NCI-H460 (cell line): ENCODE measurements at places on chromosomes 2 and 18. TPM values are rescaled to one million over a fixed set of nuclear protein-coding genes. Genes with fewer than 3 reads are reported as not detected.

EVA1A gene
- total RNA-seq = not detected in 2 replicates

TMEM247 gene
- total RNA-seq = not detected in 2 replicates

PRKAG3 gene
- not detected in 2 replicates for total RNA-seq

SLC23A3 gene
- total RNA-seq = 1.4 and 1.7 TPM in 2 replicates

TANC1 gene
- 12.1 and 14.9 TPM in 2 replicates for total RNA-seq

PPP1R1C gene
- 2.7 and 4.8 TPM in 2 replicates for total RNA-seq

OR6B2 gene
- not detected in 2 replicates for total RNA-seq

USP40 gene
- total RNA-seq = 41.0 and 43.6 TPM in 2 replicates

ATP6V1B1 gene
- total RNA-seq = 2.3 and 3.7 TPM in 2 replicates

RAPGEF4 gene
- total RNA-seq = 10.8 and 11.8 TPM in 2 replicates

SUCLG1 gene
- 69.0 and 84.5 TPM in 2 replicates for total RNA-seq

RAB27B gene
- 28.5 and 30.4 TPM in 2 replicates for total RNA-seq

DHRS9 gene
- total RNA-seq = not detected in 2 replicates

VIL1 gene
- total RNA-seq = 0.02 TPM in 1 of 2 replicates, not detected in the other

FAM117B gene
- 2.4 and 2.9 TPM in 2 replicates for total RNA-seq

KDSR gene
- total RNA-seq = 29.8 and 30.7 TPM in 2 replicates

DNA sequence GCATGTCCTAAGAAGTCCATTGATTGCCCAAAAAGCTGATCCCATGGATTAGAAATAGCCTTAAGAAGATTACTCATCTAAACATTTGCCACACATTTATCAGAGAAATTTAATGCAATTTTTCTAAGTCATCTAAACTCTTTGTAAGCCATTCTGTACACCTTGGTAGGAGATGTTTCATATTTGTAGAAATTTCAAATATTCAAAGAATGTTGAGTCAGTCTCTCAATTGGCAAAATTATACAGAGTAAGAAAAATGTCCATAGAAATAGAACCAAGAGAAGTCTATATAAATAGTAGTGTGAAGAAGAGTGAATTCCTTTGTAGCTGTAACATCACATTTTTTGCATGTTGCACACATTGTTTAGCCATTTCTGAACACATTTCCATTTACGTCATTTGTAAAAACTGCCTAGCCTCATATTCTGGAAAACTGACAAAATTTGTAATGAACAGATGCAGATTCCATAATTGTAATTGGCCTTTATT, 128.6 kb downstream of the MSTN start:
- DNase-seq = peak; percentile 40

DNA sequence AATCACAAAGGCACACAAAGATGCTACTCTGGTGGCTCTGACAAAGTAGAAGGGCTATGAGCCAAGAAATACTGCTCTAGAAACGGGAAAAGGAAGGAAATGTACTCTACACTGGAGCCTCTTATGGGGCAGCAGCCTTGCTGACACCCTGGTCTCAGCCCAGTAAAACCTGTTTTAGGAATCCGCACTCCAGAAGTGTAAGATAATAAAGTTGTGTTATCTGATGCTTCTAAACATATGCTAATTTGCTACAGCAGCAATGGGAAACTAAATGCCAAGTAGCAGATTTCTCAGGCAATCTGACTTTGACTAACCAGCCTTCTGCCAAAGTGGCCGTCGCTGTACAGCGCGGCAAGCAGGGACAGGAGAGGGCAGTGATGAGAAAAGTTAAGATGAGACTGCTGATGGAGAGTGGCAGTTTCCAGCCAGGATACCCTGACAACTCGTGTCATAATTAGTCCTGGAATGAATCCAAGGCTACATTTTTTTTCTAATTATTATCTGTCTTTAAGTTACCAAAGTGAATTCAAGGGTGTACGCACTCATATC, 99.0 kb downstream of the NETO1 start:
- no peak for DNase-seq

GRCh38 chr2:240819126-240819857, 727 bp downstream of the KIF1A start:
- DNase-seq = no peak

GRCh38 chr2:167103028-167103756, 214.9 kb downstream of the XIRP2 start:
- no peak for DNase-seq

- DNase-seq = no peak
Measured at GRCh38 chr18:25175558-25176517, 176.1 kb downstream of the ZNF521 start.

GRCh38 chr2:62511636-62512035, 5.6 kb upstream of the TMEM17 start:
- DNase-seq = no peak

GRCh38 chr2:54482715-54483114, 26.6 kb downstream of the SPTBN1 start:
- peak; percentile 64 for DNase-seq

DNA sequence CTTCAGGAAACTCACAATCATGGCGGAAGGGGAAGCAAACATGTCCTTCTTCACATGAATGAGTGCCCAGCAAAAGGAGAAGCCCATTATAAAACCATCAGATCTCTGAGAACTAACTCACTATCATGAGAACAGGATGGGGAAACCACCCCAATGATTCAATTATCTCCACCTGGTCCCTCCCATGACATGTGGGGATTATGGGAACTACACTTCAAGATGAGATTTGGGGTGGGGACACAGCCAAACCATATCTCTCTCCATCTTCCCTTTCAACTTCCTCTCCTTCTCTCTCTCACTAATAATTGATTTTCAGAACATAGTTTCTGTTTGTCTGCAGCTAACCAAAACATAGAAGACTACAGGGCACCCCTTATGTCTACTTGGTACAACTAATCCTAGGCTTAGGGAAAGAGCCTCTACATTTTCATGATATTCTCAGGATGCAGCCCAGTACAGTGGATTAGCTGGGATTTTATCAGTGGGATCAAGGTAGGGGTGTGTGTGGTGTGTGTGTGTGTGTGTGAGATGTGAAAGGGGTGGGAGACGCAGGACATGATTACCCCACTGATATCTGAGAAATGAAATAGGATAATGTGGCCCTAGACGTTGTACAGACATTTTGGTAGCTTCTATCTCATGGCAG, 2.8 kb upstream of the ATF2 start:
- no peak for DNase-seq

DNA sequence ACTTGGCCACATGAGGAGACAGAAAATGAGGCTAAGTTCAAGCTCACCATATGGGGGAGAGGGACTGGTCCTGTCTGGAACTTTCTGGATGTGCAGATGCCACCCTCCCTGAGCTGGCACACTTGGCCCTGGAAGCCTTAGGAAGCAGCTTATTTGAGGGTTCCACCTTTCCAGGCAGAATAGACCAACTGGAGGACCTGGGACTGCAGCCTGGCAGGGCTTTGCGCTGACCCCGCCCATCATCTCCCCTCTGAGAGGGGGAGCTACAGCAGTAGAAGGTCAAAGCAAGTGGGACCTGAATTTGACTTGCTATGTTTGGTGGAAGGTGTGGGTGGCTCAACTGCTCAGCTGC, 39.5 kb downstream of the TMEM17 start:
- DNase-seq = no peak

DNA sequence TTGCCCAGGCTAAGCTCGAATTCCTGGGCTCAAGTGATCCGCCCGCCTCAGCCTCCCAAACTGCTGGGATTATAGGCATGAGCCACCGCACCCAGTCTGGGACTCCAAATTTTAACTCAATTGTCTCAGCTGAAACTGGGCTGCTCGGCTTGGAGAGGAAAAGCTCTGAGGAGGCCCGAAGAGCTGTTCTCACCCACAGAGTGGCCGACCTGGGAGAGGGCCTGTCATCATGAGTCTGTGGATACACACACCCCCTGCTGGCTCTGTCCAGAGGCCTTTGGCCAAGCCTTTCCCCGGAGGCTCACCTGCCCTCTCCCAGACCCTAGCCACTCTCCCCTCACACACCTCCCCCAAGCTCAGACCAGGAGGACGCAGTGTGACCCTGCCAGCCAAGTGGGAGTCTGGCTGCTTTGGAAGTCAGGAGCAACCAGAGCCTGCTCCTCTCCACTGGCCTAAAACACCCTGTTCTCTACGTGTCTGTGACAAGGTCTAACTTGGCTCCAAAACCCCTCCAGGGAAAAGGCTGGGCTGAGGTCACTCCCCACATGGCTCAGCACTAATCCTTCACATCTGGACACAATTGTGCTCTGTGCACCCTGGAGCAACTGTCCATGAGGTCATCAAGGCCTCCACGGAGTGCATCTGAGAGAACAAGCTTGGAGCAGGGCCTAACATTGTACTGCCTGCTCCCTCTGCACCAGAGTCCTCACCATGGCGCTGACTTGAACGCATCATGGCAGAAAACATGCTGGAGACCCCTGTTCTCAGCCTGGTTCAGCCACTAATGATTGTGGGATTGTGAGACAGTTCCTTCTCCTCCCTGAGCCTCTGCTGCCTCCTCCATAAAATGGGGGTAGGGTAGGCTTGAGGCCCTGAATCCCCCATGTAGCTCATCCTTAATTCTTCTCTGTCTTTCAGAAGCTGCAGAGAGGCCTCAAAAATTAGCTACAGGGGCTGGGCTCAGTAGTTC, 49.9 kb upstream of the RAB6C start:
- DNase-seq = no peak

DNA sequence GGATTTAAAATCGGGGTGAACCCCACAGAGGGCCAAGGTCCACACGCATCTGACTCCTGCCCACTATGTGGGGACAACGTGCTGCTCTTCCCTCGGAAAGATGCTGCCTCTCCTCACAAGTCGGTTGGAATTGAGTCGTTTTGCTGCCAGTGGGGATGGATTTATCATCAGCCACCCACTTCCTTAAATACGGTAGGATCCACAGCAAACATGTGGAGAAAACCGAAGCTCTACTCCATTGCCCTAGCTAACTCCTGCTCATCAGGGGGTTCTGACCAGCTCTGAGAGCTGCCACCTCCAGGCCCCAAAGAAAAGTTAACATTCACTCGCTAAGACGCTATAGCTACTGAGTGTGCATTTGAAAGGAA, 80.9 kb downstream of the CHRNA1 start:
- DNase-seq = peak; percentile 7

GRCh38 chr18:13036622-13037320, 45.6 kb downstream of the CEP192 start:
- DNase-seq = peak; percentile 3

DNA sequence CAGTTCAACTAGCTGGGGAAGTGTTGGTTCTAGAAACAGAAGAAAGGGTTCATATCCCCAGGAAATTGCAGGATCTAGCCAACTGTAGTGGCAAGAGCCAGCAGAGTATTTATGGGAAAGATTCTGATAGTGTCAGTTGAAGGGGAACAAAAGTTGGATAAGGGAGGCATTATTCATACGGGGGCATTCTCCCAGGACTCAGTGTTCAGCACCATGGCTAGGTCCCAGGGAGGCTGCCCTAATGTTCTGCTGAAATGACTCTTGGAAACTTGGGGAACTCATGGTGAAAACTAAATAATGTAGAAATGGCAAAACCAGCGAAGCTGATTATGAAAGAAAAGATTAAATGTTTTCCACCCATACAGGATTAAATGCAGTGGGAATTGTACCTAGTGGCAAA, 543.7 kb downstream of the TRIB2 start:
- no peak for DNase-seq

GRCh38 chr2:35409762-35410161, 945.8 kb upstream of the CRIM1 start:
- no peak for DNase-seq

DNA sequence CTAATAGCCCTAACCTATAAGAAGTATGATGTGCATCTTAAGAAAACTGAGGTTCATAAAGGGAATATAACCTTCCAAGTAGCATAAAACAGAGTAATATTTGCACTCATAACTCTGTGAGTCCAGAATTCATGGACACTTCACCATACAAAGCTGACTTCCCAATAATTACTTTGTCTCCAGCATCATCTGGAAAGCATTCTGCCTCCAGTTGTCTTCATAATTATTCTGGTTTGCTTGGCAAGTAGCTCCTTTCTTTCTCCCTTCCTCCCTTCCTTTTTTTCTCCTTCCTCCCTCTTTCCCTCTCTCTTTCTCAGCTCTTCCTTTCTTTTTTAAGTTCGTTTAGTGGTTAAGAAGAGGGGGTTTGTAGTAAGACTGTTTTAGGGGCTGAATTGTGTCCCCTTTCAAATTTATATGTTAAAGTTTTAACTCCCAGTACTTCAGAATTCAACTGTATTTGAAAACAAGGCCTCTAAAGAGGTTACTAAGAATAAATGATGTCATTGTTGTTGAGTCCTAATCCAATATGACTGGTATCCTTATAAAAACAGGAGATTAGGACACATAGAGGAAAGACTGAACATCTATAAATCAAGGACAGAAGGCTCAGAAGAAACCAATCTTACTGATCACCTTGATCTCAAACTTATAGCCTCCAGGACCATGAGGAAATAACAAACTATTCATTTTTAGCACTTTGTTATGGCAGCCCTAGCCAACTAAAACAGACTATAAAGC, 28.9 kb downstream of the TFPI start:
- DNase-seq = no peak

DNA sequence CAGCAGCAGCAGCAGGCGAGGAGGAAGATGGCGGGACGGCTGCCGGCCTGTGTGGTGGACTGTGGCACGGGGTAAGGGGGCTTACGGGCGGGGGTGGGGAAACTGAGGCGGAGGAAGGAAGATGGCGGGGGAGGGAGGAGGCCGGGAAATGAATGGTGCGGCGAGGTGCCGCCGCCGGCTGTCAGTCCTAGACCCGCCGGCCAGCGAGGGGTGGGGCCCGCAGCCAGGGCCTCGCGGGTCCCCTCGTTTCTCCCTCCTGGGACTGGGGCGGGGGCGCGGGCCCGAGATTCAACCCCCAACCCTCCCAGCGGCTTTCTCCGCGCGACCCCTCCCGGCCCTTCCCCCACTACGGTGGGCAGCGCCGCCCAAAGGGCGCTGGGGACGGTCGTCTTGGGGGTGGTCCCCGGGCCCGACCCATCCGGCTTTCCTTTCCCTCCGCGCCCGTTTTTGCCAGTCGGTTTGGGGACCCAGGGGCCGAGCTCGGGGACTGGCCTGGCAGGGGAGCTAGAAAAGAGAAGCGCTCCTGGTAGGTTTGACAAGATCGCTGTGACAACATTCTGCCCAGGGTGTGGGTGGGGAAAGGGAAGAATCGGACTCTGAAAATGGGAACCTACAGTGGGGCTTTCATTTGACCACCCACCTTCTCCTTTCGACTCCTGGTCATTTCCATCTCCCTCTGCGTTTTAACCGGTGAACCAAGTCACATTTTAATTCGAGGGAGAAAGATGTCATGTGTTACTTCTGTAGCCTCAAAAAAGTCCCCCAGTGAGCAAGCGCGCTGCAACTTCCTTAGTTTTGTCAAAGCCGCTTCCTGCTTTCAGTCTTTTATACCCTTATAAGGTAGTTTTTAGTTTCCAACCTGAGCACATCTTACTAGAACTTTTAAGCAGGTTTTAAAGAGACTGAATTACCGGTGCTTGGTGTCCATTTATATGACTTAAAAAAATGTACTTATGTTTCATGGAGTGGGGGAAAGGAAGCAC, 655 bp downstream of the ACTR3 start:
- peak; percentile 46 for DNase-seq

DNA sequence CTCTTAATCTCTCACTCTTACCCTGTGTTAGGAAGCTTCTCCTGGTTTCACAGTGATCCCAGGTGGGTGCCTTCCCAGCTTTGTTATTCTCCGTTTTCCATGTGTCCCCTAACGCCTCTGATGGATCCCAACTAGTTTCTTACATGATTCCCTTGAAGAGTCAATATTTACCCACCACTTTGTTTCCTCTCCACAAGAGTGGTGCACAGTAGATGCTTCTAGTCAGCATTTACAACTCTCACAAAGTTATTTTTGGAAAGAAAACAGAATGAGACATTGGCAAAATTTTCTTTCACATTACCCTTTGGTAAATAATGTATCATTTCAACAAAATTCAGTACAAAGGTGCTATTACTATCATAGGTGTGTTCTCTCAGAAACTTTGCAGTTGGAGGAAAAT, 1611.1 kb upstream of the ZEB2 start:
- no peak for DNase-seq

GRCh38 chr2:61157371-61158003, 4.5 kb upstream of the C2orf74 start:
- no peak for DNase-seq

- DNase-seq = peak; percentile 58
Measured at GRCh38 chr2:117785740-117786139, 28.8 kb upstream of the DDX18 start.
